ENCODE measurements at places on chromosomes 5 and 9. TPM values are rescaled to one million over a fixed set of nuclear protein-coding genes. Genes with fewer than 3 reads are reported as not detected.

- no peak for DNase-seq
Measured at GRCh38 chr9:133200631-133201030, 8.4 kb downstream of the OBP2B start.

GRCh38 chr9:14926941-14927624 lies 16.9 kb upstream of the FREM1 start:
- no peak for DNase-seq

GRCh38 chr5:14286007-14286406 lies 142.9 kb downstream of the TRIO start:
- DNase-seq = no peak

Gene MSANTD3
- 76.0 TPM for total RNA-seq

- peak; percentile 9 for DNase-seq
Measured at GRCh38 chr9:86469476-86470250, 115.5 kb upstream of the TUT7 start.

DNA sequence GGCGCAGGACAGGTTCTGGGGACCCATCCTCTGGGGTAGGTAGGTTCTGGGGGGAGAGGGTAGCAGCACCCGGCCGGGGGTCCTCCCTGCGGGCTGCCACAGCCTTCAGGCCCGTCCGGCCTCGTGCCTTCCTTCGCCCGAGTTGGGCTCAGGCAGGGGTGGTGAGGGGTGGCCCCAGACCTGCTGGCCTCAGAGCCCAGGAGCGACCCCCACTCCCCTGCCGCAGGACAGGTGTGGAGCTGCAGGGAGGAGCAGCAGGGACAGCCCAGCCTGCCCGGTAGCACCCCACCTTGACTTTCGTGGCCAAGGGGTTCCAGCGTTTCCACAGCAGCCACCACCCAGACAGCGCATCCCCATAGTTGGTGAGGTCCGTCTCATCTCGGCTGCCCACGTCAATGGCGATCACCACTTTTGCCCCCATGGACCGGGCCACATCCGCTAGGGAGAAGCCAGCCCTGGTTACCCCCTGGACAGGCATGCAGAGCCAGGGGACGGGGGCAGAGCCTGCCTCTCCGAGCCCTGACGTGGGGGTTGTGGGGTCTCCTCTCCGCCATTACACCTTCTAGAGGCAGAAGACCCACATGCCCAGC lies 3.4 kb upstream of the NSMF start:
- DNase-seq = no peak

Gene LECT2
- total RNA-seq = not detected

GRCh38 chr5:178113141-178113787 lies at the start of gene N4BP3:
TSS of gene N4BP3 (plus strand) at chr5:178113532. CDS start at chr5:178119584, 6,052 bp downstream.
- peak; percentile 22 for DNase-seq

GRCh38 chr5:31866166-31866565 lies 227.2 kb downstream of the PDZD2 start:
- no peak for DNase-seq

DNA sequence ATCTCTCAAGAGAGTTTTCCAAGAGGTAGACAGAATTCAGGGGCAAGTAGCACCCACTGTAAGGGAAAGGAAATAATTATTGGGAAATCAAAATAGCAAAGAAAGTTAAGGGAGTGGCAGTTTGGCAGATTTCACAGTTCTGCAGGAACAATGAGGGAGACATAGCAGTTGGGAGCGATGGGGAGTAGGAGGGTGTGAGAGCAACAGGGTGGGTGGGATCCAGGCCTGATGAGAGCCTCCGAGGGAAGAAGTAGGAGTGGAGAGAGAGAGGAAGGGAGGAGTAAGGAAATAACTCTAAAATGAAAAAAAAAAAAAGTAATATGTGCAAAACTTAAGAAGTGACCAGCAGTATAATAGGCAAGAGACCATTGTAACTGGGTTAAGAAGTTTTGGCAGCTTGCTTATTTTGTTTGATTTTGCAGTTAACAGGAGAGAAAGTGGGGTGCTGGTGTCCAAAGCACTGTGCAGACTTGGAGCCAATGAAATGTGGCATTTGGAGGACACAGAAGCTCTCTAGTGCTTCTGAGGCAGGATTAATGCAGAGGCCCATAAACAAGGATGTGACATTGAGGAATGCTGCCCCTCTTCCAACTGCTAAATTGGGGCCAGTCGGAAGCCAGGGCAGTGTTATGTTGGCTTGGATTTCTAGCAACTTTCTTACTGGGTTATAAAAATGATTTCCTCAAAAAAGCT lies 10.2 kb downstream of the TNFAIP8 start:
- no peak for DNase-seq

Gene ARHGEF28
- 8.1 TPM for total RNA-seq

- no peak for DNase-seq
Measured at GRCh38 chr5:86765778-86766502, 148.2 kb downstream of the COX7C start.

Gene SPTAN1
- 523 TPM for total RNA-seq

Gene PCDHGA8
- 1.2 TPM for total RNA-seq

DNA sequence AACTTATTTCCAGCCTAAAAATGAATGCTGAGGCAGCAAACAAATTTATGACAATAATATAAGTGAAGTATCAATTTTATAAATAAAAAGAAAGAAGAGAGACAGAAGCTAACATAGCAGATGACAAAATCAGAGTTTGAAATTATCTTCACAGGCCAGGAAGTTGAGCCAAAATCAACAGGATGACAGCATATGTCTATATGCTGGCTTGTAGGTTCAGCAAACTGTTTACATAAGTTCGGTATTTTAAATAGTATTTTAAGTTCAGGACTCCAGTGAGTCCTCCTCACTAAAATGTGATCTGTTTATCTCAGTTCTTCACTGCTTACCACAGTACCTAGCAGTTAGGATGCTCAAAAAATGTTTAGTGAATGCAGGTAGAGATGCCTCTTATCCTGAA lies 359.6 kb upstream of the SMC2 start:
- no peak for DNase-seq

- peak; percentile 52 for DNase-seq
Measured at GRCh38 chr9:36063804-36064447, 27.2 kb downstream of the RECK start.

- DNase-seq = peak; percentile 94
Measured at GRCh38 chr5:154753792-154754191, 1.4 kb upstream of the LARP1 start.

- DNase-seq = peak; percentile 93
Measured at GRCh38 chr9:107749787-107750444, 260.3 kb upstream of the KLF4 start.

Gene PDCD1LG2
- total RNA-seq = 8.8 TPM

Gene FGF10
- total RNA-seq = not detected

- no peak for DNase-seq
Measured at GRCh38 chr9:130487500-130487899, 42.7 kb downstream of the ASS1 start.

DNA sequence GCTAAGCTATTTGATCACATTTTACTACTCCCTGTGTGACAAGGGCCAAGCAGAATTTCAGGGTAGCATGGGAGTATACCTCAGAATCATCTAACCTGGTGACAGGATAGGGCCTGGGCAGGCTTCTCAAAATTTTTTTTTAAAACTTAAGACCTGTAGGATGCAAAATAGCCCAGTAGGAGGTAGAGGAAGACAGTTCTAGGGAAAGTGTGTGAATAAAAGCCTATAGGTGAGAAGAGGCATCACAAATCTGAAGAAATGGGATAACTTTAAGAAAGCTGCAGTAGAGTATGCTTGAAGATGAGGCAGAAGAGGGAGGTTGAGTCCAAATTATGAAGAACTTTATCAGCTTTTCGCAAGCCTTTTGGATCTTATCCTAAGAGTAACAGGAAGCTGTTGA lies 32.3 kb downstream of the CNTRL start:
- DNase-seq = no peak

DNA sequence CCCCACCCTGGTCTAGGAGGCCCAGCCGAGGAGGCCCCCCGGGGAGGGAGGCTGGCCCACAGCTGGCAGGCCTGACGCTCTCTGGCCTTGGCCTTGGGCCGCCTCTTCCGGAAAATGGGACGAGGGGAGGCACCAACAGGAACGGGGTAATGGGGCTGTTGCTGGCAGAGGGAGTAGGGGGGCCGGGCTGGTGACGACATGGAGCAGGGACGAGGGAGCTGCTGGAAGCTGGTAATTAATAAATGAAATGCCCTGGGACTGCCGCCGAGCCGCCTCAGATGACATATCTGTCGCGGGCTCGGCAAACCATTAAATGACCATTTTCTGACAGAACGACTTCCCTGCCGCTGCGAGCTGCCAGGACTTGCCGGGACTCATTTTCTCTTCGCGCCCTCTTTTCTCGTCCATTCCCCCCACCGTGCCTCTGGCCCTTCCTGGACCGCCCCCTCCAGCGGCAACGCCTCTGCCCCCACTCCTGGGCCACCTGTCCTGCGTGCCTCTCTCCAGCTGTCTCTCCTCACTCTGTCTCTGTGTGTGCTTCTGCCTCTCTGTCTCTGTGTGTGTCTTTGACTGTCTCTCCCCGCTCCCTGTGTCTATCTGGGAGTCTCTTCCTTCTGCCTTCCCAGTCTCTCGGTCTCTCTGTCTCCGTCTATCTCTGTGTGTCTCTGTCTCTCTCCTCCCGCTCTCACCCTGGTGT lies 215.7 kb downstream of the PAX5 start:
- no peak for DNase-seq

- peak; percentile 36 for DNase-seq
Measured at GRCh38 chr9:115349542-115349941, 231.6 kb upstream of the TNC start.

GRCh38 chr9:115234094-115234493 lies 116.1 kb upstream of the TNC start:
- peak; percentile 95 for DNase-seq

DNA sequence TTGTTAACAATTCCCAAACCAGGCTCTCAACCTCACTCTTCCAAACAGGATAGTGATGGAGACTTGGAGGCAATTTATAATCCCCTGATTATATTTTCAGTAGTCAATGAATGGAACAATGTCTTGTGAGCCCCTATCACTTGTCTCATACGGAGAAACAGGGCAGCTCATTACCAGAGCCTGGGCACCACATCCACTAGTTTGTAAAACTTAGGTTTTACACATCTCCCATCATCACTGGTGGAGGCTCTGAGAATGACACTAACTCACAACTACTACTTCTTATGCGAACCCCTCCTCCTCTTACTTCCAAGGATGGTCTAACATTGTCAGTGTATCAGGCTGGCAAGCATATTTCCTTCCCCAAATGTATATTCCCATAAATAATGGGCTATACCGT lies 253.7 kb downstream of the EPB41L4A start:
- no peak for DNase-seq

Gene SHISAL2B
- not detected for total RNA-seq

- no peak for DNase-seq
Measured at GRCh38 chr9:114395768-114396167, 8.0 kb upstream of the AKNA start.

DNA sequence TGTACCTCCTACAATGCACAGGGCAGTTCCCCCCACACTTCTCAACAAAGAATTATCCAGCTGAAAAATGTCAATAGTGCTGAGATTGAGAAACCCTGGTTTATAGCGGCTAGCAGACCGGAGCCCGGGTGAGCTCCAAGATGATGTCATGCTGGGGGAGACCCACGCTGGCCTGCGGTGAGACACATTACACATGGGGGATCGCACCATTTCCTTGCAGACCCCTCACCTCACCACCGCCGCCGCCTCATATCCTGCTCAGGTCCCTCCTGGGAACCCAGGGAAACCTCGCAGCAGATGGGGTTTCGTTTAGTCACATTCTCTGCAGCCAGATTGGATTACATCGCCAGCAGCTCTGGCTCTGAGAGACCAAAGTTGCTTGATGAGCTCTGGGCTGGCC lies 14.7 kb upstream of the TNC start:
- no peak for DNase-seq

Gene C9orf50
- not detected for total RNA-seq

- no peak for DNase-seq
Measured at GRCh38 chr9:104027295-104027694, 66.8 kb upstream of the SMC2 start.

Gene CCL21
- not detected for total RNA-seq

DNA sequence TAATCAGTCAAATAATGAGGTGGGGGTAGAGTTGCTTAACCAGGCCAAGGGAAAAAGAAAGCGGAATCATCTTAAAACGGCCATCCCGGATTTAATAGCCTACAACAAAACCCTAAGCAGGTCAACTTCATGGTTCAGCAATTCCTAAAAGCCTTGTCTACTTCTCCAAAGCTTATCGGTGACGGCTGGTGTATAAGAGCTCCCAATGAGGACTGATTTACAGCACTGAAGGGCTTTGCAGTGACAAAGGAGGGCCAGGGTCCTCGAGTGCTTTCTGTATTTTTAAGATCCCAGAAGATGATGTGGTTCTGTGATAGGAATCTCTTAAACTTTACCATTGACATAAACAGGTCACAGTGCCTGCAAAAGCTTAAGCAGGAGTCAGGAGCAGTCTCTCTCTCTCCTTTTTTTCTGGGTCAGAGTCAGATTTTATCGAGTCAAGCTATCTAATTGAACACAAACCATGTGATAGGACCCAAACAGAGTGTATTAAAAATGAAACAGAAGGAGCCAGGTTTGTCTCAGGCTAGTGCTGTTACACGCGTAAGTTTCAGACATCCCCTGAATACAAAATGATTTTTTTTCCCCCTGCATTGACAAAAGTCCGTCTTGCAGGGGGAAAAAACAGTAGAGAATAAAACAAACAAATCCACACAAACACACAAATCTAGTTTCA lies 663.6 kb upstream of the ZNF608 start:
- DNase-seq = peak; percentile 14

DNA sequence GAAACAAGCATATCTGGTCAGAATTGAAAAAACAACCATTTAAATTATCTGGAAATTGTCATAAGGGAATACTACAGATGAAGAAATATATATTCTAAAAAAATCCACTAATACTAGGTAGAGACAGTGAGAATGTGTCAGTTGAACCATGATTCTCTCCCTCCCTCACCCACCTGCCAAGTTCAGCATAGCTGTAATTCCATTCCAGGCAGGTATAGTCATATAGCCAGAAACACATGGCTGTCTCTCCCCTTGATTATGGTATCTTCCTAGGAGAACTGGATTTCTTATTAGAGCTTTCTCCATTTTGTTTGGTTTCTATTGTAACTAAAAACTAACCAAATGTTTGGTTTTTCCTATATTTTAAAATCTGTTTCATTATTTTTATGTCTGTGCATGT lies 509.2 kb downstream of the CDH10 start:
- DNase-seq = no peak

- DNase-seq = peak; percentile 71
Measured at GRCh38 chr9:135499326-135500070, 984 bp upstream of the MRPS2 start.

DNA sequence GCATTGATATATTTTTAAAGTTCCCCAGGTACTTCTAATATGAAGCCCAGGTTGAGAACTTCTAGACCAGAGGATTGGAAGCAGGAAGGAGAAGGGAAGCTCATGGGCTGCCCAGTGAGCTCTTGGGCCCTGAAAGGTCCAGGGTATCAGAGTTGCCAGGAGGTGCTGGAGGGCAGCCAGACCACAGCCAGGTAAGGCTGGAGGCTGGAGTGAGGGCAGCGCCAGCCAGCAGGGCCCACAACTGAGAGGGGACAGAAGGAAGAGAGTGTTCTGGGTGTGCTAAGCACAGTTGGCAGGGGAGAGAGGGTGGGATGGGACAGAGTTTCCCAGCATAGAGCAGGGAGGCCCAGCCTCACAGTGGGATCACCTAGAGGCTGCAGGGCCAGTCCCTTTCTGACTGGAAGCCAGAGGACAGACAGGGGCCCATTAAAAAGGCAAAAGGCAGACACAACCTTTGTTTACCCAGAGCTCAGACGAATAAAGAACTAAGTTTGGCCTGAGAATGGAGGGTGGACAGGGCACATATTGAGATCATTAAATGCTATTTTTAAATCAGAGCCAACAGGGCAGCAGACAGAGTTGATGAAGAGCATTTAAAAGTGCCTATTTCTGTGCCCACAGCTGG lies 94.9 kb downstream of the PDE8B start:
- DNase-seq = no peak

- no peak for DNase-seq
Measured at GRCh38 chr5:153793699-153794098, 245.0 kb downstream of the FAM114A2 start.

Gene ZFP2
- total RNA-seq = 1.1 TPM
